Activated T-cell treated with anti-CD3 and anti-CD28 coated beads, Interleukin-2, amount 50 U/mL, for 1 hour (primary cell): ENCODE measurements at places on chromosomes 2 and 18.

- no peak for DNase-seq
Measured at GRCh38 chr2:45192991-45193390, 183.7 kb upstream of the SIX2 start.

DNA sequence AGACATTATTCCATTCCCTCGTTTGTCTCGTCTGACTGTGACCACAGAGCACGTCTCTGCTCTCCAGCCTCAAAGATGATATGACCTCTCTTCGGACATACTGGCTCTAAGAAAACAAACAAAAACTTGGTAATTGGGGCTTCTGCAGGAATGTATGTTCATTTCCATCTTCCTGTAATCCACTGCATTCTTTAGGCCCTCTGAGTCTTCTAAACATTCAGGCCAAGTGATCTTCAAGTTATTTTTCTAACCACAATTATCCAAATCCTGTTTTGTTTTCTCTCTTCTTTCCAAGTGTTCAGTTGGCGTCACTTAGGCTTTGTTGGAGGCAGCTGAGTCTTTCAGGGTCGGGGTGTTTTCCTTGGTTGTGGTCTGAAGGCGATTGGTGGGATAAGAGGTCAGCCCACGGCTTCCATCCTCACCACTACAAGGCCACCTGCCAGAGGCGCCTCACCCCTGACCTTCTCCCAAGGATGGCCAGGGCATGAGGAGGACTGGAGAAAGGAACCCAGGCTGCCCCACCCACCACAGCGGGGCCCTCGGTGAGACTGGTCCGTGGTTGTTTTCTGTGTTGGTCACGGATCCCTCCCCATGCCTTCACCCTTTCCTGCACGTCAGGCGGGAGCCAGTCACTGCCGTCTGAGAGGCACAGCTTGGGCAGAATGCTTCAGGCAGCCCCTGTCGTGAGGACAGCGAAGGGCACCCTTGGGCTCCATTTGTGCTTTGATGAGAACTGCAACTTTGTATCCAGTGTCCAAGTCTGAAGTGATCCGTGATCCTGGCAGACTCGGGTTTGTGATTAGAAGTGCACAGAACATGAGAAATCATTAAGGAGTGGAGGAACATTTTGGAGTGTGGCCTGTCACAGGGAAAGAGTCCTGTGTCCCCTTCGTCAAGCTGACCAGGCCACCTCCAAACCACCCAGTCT lies 88.6 kb upstream of the FHL2 start:
- DNase-seq = no peak

DNA sequence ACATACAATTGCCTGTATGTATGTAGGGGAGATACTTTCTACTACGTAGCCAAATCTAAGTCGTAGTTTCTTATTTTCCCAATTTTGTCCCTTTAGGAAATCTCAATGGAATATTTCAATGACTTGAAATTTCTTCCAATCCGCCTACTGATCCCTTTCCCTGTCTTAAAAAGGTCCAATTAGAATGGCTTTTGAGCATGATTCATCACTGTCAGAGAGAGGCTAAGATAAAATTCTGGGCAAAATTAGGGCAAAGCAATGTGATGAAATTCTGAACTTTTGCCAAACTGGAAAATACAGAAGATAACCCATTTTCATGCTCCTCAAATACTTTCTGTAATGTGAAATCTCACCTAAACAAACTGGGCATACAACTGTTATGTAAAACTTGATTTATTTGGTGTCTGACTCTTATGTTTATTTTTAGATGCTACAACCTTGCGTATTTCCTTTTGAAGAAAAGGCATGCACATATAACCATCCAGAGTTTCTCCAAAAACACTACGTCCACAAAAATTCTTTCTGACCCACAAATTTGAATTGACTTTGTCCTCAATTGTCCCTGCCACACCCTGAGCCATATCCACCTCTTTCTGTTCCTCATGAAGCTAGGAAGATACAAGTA lies 147.1 kb downstream of the IKZF2 start:
- DNase-seq = no peak

DNA sequence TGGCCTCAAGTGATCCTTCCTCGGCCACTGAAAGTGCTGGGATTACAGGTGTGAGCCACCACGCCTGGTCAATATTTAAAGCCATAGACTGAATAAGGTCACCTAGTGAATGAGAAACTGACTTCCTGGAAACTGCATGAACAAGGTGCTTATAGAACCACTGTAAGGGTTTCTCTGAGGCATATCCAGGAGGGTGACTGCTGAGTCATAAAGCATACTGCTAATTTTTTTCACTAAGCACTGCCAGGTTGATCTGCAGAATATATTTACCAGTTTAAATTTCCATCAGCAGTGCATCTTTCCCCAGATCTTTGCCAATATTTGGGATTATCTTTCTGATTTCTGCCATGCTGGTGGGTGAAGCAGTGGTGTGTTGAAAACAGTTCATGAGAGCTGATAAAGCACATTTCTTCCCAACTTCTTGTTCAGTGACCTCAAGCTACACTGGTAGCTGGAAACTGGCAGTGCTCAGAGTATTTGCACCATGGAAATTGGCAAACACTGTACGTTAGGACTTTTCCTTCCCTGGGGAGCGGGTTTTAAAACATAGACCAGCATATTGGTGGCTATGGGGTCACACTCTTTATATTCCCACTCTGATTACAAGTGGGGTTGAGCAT lies 4.2 kb upstream of the CLIP4 start:
- DNase-seq = no peak

- peak; percentile 11 for DNase-seq
Measured at GRCh38 chr2:239464166-239465016, 63.6 kb upstream of the HDAC4 start.

DNA sequence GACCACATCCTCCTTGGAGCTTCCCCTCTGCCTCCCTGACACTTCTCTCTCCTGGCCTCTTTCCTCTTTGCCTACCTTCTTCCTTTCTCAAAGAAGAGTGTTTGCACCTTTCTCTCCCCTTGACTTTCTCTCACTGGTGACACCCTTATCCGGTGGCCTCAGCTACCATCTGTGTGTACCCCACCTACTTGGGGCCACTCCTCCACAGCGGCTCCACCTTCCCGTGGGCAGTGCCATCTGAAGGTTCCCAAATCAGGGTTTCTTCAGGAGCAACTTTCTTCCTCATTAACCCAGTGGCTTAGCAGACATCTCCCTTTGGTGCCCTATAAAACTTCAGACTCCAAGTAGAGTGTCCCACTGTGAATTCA lies 5.3 kb upstream of the NCL start:
- DNase-seq = no peak

- DNase-seq = no peak
Measured at GRCh38 chr2:159396799-159397198, 110.3 kb upstream of the WDSUB1 start.

- no peak for DNase-seq
Measured at GRCh38 chr2:29806461-29806860, 114.9 kb downstream of the ALK start.

- no peak for DNase-seq
Measured at GRCh38 chr2:176763851-176764404, 448.7 kb upstream of the HNRNPA3 start.

DNA sequence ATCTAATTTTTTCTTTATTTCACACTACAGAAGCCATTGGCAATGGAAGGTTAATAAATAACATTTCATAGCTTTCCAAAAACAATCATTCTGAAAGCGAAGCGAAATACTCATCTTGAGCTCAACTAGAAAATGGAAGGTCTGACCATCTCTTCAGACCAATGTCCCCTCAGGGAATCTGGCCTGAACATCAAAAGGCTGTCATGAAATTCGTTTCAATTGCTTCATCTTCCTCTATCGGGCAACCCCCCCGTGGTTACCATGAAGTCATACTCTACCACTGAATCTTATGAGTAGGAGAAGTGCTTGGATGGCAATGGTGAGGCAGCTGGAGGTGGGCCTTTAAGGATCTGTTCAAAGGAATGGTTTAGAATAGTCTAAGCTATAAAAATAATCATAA lies 22.9 kb upstream of the CYTIP start:
- DNase-seq = no peak

DNA sequence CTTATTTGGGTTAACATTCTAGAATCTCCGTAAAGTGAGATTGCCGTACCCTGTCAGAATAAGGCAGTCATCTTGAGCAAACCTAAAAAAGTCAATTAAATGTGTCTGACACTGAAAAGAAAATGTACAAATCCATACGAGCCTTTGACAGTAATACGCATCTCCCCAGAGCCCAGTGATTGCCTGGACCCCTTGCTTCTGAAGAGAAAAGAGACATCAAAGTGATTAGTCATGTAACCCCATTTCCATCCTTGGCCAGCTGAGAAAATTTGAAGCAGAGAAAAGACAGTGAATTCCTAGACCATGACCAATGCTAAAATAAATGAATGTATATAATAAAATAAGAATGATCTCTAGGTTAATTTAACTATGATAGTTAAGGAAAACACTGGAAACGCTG lies 1499.4 kb downstream of the SUCLG1 start:
- DNase-seq = no peak

DNA sequence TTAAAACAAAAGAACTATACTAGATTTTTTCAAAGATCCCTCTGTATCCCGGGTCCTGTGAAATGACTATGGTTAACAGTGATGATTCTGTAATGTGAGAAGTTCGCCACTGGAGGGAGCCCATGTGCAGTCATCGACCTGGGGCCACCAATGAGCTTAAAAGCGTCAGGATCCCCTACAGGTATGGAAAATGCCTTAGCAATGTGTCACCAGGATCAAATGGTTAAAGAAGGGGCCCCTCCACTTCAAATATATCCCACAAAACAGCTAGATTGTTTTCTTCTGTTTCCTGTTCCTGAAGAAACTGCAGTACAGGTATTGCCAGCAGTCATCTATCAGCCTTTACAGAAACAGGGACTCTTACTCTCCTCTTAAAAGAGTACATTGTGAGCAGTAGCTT lies 15.3 kb downstream of the CHRNA1 start:
- peak; percentile 69 for DNase-seq

- DNase-seq = no peak
Measured at GRCh38 chr2:187922846-187923245, 368.6 kb upstream of the TFPI start.

GRCh38 chr18:74430806-74431571 lies 26.1 kb downstream of the DIPK1C start:
- DNase-seq = no peak

DNA sequence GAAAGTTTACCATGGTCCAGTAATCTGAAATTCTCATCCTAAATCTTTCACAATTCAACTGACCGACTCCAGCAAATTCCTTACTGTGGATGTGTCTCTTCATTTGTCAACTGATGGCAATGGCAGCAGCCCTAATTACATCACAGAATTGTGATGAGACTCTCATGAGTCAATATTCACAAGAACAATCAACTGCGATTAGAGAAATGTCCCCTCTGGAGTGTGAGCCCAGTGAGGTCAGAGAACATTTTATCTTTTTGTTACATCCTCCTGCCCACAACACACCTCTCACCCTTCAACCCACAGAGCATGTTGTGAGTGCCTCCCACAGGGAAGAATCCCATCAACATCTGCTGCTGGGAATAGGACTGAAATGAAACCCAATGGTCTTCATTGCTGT lies 73.6 kb downstream of the CD226 start:
- DNase-seq = no peak

DNA sequence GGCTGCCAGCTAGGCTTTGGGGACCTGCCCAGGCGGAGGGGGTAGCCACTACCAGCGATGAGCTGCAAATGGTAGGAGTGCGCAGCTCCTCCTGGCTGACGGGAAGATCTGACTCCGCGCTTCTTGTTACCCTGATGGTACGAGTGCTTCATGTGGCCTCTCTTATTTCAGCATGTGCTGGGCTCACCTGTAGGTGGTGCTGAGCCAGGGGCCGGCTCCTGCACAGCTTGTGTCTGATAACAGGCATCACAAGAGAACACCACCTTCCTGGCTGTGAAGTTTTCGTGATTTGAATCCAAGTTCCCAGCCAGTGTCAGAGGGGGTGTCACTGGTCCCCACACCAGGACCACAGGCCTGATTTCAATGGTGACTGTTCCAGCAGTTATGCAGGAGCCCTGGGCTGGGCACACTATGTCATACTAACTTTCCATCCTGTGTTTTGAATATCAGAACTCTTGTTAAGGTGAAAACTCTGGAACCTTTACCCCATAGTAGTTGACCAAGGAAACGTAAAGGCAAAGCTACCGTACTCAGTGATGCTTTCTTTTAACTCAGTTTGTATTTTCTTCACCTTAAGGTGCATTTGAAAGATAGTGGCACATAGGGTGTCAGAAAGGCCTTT lies 28.0 kb downstream of the APCDD1 start:
- no peak for DNase-seq

- no peak for DNase-seq
Measured at GRCh38 chr18:62105376-62105775, 81.5 kb downstream of the PIGN start.

GRCh38 chr2:41886145-41886664 lies 161.6 kb upstream of the PKDCC start:
- no peak for DNase-seq

- DNase-seq = no peak
Measured at GRCh38 chr2:5352286-5352685, 339.9 kb upstream of the SOX11 start.

DNA sequence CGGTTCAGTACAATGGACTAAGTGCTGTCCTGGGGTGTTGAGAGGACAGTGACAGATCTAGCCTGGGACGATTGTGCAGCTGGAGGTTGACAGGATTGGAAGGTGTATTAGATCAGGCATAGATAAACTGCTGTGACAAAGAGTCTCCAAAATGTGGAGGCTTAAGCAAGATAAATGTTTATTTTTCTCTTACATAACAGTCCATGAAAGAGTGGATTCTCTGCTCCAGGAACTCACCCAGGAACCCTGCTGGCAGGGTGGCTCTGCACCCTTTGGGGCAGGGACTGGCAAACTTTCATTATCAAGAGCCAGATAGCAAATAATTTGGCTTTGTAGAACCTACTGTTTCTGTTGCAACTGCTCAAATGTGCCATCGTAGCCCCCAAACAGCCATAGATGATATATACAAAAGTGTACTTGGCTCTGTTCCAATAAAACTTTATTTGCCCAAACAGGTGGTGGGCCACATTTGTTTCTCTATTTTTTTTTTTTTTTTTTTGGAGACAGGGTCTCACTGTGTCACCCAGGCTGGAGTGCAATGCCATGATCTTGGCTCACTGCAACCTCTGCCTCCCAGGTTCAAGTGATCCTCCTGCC lies 9.7 kb downstream of the HRH4 start:
- DNase-seq = no peak

GRCh38 chr2:219689676-219690628 lies 62.5 kb downstream of the SLC4A3 start:
- no peak for DNase-seq

DNA sequence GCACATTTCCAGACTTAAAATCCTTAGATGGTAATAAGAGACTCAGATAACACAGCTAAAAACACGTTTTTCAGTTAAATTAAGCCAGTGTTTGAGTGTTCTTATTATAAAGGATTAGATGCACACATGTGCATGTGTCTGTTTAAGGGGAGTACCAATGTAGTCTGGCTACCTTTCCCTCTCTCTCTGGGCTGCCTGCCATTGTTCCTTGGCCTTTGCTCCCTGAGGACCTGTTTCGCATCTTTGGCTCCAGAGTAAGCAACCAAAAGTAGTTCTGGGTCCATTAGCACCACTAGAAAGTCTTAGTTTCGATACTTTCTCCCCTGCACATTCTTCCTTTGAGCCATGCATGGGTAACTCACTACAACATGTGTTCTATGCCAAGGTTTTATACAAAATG lies 228.3 kb downstream of the TPGS2 start:
- no peak for DNase-seq
